ENCODE measurements at places on chromosomes 2 and 18. TPM values are rescaled to one million over a fixed set of nuclear protein-coding genes. Genes with fewer than 3 reads are reported as not detected.

The AAMP gene
- 140 TPM for total RNA-seq

The MERTK gene
- total RNA-seq, result 27.0 TPM

The LIMS2 gene
- 4.0 TPM for total RNA-seq

The AQP12A gene
- not detected for total RNA-seq

The CCDC150 gene
- 6.2 TPM for total RNA-seq

The CREB1 gene
- 42.0 TPM for total RNA-seq

The TSPYL6 gene
- not detected for total RNA-seq

The RAB27B gene
- total RNA-seq, result 13.1 TPM

The GPR45 gene
- total RNA-seq, result not detected

The ANKMY1 gene
- total RNA-seq, result 6.7 TPM

The SCRN3 gene
- total RNA-seq, result 30.4 TPM

The FBXO48 gene
- total RNA-seq, result 0.83 TPM

The REG1A gene
- total RNA-seq, result 0.53 TPM

The LCT gene
- 3.2 TPM for total RNA-seq

The SERPINB10 gene
- total RNA-seq, result 0.93 TPM

The BCL2 gene
- total RNA-seq, result 9.1 TPM

The ELOA2 gene
- not detected for total RNA-seq

The AGXT gene
- total RNA-seq, result 90.8 TPM

Data from hepatocyte (in vitro differentiated cells).